ENCODE measurements at places on chromosomes 1 and 21.

GRCh38 chr1:1347663-1348419 lies 1.4 kb downstream of the DVL1 start:
- no peaks in the 10 kb centered on the region for H3K36me3 ChIP-seq
- peak overlapping the region; percentile 71 for H3K27ac ChIP-seq
- H3K27me3 ChIP-seq, result no peaks in the 10 kb centered on the region
- H3K4me1 ChIP-seq, result peaks cover 69% of the 10 kb centered on the region
- peak overlapping the region; percentile 81 for H3K4me3 ChIP-seq

DNA sequence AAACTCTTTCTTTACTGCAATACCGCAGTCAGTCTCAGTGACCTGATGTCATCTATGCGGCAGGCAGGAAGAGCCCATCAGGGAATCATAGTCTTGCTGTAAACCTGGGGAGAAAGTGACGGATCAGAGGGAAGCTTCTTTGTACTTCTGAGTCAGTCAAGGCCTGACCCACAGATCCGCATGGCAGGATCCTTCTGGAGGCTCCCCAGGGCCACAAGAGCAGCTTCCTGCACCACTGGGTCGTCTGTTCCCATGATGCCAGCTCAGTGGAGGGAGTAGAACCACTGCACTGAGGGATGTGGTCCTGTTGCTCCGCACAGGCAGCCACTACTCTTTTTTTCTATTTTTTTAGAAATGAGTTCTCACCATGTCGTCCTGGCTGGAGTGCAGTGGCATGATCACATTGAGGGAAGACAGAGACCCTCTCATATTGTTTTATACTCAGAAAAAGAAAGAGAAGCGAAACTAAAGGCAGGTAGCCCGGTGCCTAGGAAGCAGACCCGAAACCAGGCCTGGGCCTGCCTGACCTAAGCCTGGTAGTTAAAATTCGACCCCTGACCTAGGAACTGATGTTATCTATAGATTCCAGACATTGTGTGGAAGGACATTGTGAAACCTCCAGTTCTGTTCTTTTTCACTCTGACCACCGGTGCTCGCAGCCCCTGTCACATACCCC lies 6.3 kb upstream of the ERVH48-1 start:
- no peak for DNase-seq
- no peaks in the 10 kb centered on the region for H3K36me3 ChIP-seq
- no peak overlapping the region for H3K4me3 ChIP-seq
- H3K27me3 ChIP-seq, result no peaks in the 10 kb centered on the region
- no peak overlapping the region for H3K27ac ChIP-seq
- H3K4me1 ChIP-seq, result peaks cover 5% of the 10 kb centered on the region

DNA sequence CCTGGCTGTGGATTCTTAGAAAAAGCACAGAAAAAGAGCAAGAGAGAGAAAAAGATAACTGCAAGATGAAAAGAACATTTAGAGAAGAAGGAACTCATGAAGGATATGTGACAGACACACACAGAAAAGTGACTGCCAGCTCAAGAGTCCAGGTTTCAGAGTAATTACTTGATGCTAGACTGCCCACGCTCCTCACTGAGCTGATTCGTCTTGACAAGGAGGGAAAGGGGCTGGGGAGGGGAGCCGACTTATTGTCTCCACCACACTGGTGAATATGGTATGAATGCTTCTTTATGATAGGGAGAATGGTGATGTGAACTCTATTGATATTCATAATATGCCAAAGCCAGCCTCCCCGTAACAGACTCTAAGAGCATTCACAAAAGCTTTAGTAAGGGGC lies 140.4 kb downstream of the BRINP2 start:
- no peaks in the 10 kb centered on the region for H3K27me3 ChIP-seq
- H3K27ac ChIP-seq, result no peak overlapping the region
- H3K4me1 ChIP-seq, result no peaks in the 10 kb centered on the region

DNA sequence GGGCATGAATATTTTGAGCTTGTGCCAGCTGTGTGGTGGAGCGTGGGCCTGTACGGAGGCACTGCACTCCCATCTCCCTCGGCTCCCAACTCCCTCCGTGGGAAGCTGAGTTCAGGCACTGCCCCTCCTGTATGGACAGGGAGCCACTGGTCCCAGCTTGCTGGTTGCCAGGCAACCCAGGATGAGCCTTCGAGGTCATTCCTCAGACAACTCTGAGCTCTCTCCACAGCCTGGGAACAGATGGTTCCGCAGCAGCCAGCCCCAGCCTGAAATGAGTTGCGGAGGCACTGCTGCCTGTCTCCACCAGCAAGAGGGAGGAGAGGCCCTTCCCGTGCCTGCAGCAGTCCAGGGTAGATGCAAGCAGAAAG lies 58.4 kb upstream of the TENT5B start:
- no peaks in the 10 kb centered on the region for H3K27me3 ChIP-seq
- H3K27ac ChIP-seq, result peak overlapping the region; percentile 55
- H3K4me1 ChIP-seq, result peaks cover 16% of the 10 kb centered on the region

DNA sequence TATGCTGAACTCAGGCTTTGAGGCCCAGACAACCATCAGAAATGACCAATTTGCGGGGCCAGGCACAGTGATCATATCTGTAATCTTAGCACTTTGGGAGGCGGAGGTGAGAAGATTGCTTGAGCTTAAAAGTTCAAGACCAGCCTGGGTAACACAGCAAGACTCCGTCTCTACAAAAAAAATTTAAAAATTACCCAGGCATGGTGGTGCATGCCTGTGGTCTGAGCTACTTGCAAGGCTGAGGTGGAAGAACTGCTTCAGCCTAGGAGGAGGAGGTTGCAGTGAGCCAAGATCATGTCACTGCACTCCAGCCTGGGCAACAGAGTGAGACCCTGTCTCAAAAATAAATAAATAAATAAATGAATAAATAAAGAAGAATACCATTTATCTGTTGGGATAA lies 156.5 kb downstream of the EIF4G3 start:
- no peaks in the 10 kb centered on the region for H3K27me3 ChIP-seq
- H3K4me3 ChIP-seq, result no peak overlapping the region
- H3K4me1 ChIP-seq, result peaks cover 20% of the 10 kb centered on the region
- H3K27ac ChIP-seq, result no peak overlapping the region
- DNase-seq, result no peak

GRCh38 chr1:14365301-14365988 lies 233.0 kb upstream of the KAZN start:
- no peak overlapping the region for H3K4me3 ChIP-seq
- no peak for DNase-seq
- peak overlapping the region; percentile 29 for H3K27ac ChIP-seq
- peaks cover 5% of the 10 kb centered on the region for H3K27me3 ChIP-seq
- H3K36me3 ChIP-seq, result no peaks in the 10 kb centered on the region

DNA sequence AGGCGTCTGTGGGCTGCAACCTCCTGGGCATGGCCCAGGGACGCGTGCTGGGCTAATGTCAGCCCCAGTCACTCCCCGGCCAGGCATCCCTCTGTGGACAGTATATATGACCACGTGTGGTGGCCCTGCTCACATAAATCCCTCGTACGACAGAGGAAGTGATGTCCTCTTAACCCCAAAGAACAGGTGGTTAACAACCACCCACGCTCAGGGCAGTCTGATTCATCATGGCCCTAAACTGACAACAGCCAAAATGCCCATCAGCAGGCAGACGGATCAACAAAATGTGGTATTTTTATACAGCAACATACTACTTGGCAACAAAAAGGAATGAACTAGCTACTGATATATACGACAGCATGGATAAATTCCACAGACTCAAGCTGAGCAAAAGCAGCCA lies 51.0 kb downstream of the ECE1 start:
- no peak overlapping the region for H3K27ac ChIP-seq
- H3K4me3 ChIP-seq, result no peak overlapping the region
- H3K36me3 ChIP-seq, result peaks cover 98% of the 10 kb centered on the region
- no peaks in the 10 kb centered on the region for H3K27me3 ChIP-seq
- no peaks in the 10 kb centered on the region for H3K4me1 ChIP-seq

DNA sequence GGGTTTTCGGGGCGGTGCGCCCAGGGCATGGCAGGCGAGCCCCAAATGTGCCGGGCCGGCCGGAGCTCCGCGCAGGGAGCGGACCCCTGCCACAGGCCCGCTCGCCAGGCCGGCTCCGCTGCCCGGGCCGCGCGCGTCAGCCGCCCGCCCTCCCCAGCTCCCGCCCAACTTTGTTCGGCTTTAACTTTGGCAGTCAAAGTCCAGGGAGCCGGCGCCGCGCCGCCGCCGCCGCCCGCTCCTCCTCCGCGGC lies 488 bp downstream of the SLC35D1 start:
- H3K27ac ChIP-seq, result peak overlapping the region; percentile 95
- H3K4me1 ChIP-seq, result peaks cover 33% of the 10 kb centered on the region
- DNase-seq, result peak; percentile 72
- peak overlapping the region; percentile 90 for H3K4me3 ChIP-seq
- no peaks in the 10 kb centered on the region for H3K27me3 ChIP-seq

- H3K36me3 ChIP-seq, result no peaks in the 10 kb centered on the region
- peaks cover 5% of the 10 kb centered on the region for H3K4me1 ChIP-seq
- H3K27me3 ChIP-seq, result peaks cover 17% of the 10 kb centered on the region
- H3K4me3 ChIP-seq, result no peak overlapping the region
Measured at GRCh38 chr1:175152006-175152652, 40.4 kb downstream of the KIAA0040 start.

GRCh38 chr1:102790997-102791396 lies 317.3 kb downstream of the COL11A1 start:
- no peaks in the 10 kb centered on the region for H3K36me3 ChIP-seq
- H3K27ac ChIP-seq, result no peak overlapping the region
- no peaks in the 10 kb centered on the region for H3K4me1 ChIP-seq

DNA sequence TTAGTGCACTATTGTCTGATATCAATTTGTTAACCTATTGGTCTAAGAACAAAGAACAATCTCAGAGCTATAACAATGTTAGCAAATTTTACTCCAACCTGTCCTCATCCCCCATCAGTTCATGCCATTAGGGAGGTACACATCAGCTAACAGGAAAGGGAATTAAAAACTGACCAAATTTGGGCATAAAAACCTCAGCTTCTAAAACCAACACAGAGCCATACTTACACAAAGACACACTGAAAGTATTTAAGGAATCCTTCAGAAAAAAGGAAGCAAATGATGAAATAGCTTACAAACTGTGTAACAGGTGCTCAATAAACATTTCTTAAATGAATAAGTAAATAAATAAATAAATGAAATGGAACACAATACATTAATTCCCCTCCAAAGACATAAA lies 89.2 kb downstream of the TTLL7 start:
- H3K4me1 ChIP-seq, result no peaks in the 10 kb centered on the region
- no peak overlapping the region for H3K4me3 ChIP-seq
- no peak overlapping the region for H3K27ac ChIP-seq
- no peaks in the 10 kb centered on the region for H3K27me3 ChIP-seq

Measured in suprapubic skin (tissue), 4 donors.